ENCODE measurements at places on chromosomes 3 and 15.

GRCh38 chr3:59480486-59480995 is 430.7 kb upstream of the CFAP20DC start:
- DNase-seq, result peak; percentile 11

GRCh38 chr3:14248849-14249523 is 70.4 kb downstream of the LSM3 start:
- DNase-seq, result no peak

DNA sequence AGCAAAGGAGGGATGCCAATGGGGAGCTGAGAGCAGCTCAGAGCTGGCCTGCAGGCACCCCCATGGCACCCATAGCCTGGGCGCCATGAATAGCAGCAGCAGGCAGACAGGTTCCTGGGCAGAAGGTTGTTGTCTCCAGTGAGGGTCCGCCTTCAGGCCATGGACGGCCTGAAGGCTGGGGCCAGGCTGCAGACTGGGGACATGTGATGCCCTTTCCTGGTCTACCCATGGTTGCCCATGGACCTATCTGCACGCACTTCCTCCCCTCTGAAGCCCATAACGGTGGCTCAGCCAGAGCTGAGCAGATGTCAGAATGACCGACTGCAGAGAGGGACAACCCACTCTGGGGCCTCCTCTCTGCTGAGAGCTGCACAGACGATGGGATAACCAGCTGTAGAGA is 256.8 kb downstream of the PLOD2 start:
- no peak for DNase-seq

- DNase-seq, result no peak
Measured at GRCh38 chr3:132232231-132232792, 84.9 kb upstream of the ACP3 start.

- no peak for DNase-seq
Measured at GRCh38 chr15:69790632-69791031, 307.1 kb downstream of the TLE3 start.

DNA sequence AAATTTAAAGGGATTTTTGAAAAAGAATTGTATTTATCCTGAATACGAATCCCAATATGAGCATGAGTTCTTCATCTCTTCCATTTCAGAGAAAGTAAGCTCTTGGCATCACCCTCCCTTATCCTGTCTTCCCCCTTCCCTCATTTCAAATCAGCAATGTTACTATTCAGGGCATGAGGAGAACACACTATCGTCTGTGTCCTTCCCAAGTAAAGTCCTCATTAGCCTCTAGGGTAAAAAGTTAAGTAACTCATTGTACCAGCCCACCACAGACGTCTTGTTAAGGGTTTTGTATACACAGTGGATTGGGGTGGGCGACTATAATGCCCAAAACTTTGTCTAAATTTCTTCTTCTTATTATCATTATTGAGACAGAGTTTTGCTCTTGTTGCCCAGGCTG is 14.8 kb downstream of the ARL6IP5 start:
- no peak for DNase-seq

- peak; percentile 11 for DNase-seq
Measured at GRCh38 chr3:190073264-190074008, 47.3 kb downstream of the P3H2 start.

DNA sequence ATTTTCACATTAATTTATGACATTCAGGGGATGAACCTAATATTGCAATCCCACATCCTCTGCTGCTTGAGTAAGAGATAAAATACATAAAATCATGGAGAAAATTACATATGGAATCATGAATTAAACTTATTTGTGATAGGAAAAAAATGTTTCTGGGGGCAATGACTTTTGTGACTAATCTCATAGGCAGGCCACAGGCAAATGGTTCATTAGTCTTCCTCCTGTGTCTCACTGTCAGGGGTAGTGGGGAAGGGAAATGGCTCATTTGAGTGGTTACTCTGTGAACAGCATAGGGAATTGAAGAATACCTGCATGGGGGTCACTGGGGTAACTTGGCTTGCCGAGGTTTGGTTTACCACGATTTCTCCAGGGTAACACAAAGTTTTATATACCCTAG is 72.0 kb downstream of the TFG start:
- no peak for DNase-seq

GRCh38 chr3:38627956-38628355 is 21.5 kb downstream of the SCN5A start:
- no peak for DNase-seq

DNA sequence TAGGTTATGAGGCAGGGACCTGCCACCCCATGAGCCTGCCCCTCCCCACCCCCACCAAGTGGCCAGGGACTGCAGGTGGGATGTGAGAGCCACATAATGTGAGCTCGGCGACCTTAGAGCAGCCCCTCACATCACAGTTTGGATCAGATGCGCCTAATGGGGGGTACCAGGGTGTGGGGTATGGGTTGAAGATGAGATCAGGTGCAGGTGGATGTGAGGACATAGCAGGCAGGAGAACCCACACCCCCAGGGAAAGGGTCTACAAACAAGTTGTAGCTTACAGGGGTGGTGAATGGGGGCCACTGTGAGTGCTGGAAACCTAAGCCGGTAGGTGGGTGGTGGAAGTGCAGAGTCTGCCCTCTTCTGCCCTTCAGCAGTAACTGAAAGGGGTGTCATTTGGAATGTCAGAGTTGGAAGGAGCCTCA is 94.0 kb downstream of the CORO2B start:
- DNase-seq, result no peak

GRCh38 chr3:105511031-105511430 is 144.3 kb downstream of the ALCAM start:
- no peak for DNase-seq

GRCh38 chr15:28994831-28995596 is 109.2 kb downstream of the APBA2 start:
- DNase-seq, result no peak

DNA sequence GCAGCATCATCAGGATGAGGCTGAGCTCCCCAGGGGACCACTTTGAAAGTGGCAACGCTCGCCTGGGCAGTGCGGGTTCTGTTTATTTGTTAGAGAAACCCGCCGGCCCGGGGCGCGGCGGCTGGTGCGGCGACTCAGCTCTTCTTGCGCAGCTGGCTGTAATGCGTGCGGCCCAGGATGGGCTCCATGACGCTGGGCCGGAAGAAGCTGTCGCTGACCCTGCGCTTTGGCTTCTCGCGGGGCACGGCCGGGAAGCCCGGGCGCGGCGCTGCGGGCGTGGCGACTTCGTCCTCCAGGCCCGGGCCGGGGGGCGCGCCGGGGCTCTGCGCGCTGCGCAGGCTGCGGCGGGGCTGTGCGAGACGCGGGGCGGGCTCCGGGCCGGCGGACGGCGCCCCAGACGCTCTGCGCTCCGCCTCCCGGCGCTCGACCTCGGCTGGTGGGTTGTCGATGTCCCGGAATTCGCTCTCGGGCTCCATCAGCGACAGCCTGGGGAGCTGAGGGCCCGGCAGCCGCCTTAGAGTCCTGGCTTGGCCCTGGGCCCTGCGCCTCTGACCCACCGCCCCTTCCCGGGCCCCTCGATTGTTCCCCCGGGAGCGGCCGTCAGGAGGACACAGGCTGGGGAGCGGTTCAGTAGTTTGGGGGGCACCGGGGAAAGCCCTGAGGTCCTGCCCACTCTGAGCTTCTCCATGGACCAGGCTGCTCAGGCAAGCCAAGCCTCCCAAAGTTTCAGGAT is 10.3 kb upstream of the KIF7 start:
- DNase-seq, result peak; percentile 37
